ENCODE measurements at places on chromosomes 2 and 18.

- DNase-seq, result no peak
Measured at GRCh38 chr2:189585226-189585756, 4.7 kb upstream of the SLC40A1 start.

DNA sequence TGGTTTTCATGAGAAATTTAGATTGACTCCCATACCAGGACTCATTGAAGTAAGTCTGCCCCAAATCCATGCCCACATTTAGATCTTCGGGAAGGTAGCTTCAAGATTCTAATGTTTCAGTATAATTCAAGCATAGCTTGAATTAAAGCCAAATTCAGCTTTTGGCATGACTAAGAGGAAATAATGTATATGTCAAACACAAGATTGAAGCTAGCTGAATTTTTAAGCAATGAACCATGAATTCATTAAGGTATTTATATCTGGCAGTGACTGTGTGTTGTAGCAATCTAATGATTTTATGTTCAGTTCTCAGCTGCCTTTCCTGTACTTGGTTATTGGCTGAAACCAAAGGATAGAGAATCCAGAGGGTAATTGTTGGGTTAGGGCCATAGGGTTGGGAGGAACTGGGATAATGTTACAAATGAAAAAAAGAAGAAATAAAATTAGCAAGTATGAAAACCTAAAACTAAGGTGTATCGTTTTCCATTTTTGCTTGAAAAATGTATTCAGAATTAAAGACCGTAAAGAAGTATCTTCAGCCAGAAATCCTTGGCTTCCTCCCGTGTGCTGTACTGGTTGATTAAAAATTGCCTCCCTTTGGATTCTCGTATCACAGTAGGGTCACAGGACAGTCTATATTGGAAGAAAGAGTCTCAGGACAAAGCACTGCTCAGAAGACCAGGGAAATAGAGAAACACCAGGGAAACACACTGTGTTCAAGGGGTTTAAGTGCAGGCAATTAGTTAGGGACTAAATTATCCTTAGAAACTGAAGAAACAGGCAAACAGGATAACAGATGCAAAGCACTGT, 119.0 kb upstream of the FN1 start:
- DNase-seq, result no peak

- DNase-seq, result no peak
Measured at GRCh38 chr2:129331638-129332037, 647.8 kb upstream of the RAB6C start.

DNA sequence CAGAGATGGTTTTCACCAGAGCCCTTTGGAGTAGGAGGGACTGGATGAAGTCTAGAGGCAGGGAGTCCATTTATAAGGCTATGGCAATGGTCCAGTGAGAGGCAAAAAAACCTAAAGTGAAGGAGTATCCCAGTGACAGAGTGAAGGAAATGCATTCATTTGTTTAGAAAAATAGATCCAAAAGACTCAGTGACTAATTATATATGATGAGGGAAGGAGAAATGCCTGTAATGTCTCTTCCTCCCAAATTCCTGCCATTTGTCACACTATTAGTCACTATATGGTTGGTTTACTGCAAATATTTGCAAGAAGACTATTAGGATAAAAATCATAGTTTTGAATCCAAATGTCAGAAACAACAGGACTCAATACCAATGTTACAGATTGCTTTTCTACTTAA, 104.2 kb downstream of the ZNF521 start:
- no peak for DNase-seq

- no peak for DNase-seq
Measured at GRCh38 chr2:201983800-201984199, 49.9 kb upstream of the FZD7 start.

GRCh38 chr18:49072940-49073339, 122.2 kb upstream of the SMAD7 start:
- no peak for DNase-seq

GRCh38 chr2:15712551-15713342, 121.1 kb downstream of the DDX1 start:
- no peak for DNase-seq

GRCh38 chr2:181894381-181894780, 2.9 kb downstream of the ITPRID2 start:
- no peak for DNase-seq

GRCh38 chr2:230947908-230948365, 22.9 kb upstream of the GPR55 start:
- DNase-seq, result no peak

- DNase-seq, result no peak
Measured at GRCh38 chr18:63283305-63284094, 36.1 kb downstream of the BCL2 start.

GRCh38 chr2:135638825-135639224, 102.8 kb upstream of the UBXN4 start:
- DNase-seq, result no peak

DNA sequence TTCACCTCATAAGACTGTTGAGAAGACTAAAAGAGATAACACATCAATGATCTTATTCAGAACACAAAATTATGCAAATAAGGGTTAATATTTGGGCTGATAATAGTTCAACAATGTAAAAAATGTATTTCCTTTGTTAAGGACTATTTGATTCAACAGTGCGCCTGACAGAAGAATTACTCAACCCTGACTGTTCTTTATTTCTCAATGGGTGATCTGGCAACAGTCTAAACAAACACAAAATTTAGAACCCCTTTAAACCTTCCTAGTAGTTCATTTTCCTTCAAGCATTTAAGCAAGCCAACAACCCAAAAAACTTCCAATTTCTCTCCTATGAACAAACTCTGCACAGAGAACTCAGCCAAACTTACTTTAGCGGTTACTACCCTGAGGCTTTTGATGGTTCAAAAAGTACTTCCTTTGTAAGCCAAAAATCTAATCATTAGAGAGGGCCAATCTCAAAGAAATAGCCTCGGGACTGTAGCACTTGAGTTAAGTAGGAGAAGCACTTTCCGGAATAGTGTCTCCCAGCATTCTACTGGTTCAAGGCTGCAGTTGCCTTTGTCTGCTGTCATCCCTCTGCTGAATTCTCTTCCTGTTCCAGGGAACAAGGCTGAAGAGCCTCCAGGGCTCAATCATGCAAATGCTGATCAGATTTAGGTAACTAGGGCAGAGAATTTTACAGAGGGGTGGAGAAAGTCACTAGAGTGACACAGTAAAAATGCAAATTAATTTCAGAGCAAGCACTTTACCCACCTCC, 40.9 kb upstream of the MAPK4 start:
- DNase-seq, result no peak

DNA sequence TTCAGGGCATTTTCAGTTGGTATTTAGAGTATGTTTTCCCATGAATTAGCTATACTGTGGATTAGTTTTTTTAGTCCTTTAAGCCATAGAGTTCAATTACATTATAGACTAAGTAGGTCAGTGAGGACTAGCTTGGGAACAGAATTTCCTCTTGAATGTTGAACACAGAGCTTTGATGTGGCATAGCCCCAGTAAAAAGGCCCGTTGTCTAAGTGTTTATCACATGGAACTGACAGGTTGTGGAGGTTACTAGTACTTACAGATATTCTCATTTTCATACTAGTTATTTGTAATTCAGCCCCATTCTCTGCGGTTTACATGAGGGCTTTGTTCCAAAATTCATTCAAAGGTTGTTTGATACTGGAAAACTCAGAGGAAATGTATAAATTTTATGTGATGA, 6.2 kb downstream of the INSIG2 start:
- DNase-seq, result no peak

DNA sequence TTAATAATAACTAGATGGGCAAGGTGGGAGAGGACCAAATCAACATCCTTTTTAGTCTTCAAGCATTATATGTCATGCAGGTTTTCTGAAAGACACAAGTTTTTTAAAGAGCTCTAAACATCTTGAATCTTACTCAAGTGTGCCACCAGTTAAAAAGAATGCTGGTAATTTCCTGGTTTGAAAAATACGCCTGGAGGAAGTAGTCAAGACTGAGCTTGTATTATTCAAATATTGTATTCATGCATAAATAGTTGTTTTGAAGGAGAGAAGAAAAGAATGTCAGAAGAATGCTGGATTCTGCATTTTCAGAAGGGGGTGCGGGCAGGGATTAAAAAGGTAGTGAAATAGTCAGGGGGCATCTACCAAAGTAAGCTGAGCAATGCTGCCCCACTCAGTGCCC, 90.7 kb downstream of the WDPCP start:
- DNase-seq, result no peak
